KG1 (cell line): ENCODE measurements at places on chromosomes 3 and 15.
A peak's percentile ranks its signal among the peaks of the same experiment; 100 is the strongest.

DNA sequence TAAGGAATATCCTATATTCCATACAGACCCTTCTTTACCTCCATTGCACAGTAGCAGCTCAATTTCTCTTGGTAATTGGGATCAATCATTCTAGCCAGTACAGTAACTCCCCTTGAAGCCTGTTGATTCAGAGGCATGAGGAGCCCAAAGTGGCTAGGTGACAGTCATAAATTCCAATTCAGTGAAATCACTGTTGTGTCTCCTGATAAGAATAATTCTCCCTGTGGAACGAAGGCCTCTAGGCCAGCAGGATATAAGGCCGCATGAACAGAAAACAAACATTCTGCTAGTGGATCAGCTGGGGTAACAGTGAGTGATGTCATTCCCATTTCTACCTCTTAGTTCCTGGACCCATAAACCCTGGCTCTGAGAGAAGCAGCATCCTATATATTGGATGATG lies 696.3 kb downstream of the NR2F2 start:
- no peak for DNase-seq

DNA sequence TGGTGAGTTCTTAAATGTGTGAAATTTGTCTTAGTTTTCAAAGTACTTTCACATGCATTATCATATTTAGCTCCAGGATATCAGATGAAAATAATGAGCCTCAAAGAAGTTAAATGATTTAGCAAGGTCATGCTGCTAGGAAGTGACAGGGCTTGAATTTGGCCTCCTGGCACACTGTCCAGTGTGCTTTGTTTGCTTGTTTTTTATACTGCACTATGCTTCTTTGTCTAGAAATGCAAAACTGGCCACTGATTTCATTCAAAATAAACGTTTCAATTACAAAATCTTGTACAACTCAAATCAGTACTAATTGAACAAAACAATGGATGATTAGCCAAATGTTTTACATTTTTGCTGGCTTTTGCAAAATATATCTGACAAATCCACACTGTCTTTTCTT lies 583.3 kb upstream of the CBLB start:
- DNase-seq, result no peak

- no peak for DNase-seq
Observed at GRCh38 chr15:78840661-78841375, 29.6 kb upstream of the ADAMTS7 start.

GRCh38 chr3:159785273-159785708 lies 203.3 kb upstream of the IL12A start:
- DNase-seq, result no peak

DNA sequence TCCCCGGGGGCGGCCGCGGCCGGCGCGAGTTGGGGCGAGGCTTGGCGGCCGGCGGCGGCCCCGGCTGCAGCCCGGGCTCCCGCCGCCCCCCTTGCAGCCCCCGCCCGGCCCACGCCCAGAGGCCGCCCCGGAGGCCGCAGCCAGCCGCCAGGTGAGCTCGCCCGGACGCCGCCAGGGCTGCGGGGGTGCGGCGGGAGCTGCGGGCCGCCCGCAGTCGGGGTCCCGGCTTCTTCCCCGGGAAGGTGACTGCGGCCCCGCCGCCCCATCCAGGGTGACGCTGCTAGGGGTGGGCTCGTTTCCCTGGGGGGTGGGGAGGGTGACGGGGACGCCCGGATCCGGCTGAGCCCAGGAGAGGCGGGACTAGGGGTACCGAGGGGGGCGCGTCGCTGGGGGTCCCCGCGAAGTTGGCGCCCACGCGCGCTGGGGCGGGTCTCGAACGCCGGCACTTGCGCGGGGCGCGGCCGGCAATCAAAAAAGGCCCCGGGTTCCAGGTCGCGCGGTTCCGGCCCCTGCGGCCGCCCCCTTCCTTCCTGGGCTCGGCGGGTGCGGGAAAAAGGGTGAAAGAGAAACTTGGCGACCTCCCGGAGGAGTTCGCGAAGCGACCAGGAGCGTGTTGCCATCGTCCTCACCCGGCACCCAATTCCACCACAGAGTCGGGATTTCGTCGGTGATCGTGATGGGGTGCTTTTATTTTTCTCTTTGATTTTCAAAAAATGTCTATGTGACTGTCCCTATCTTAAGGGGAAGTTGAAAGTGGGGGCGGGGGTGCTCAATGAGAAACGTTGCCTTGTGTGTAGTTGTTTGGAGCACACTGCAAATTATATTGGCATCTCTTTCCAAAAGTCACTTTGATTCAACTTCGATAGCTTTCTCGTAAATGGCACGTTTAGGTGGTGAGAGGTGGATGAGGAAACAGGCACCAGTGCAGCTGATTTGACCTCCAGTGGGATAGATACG lies 619 bp downstream of the ATXN7 start:
- DNase-seq, result peak; percentile 78

- DNase-seq, result no peak
Observed at GRCh38 chr3:5260992-5261501, 73.5 kb downstream of the EDEM1 start.

DNA sequence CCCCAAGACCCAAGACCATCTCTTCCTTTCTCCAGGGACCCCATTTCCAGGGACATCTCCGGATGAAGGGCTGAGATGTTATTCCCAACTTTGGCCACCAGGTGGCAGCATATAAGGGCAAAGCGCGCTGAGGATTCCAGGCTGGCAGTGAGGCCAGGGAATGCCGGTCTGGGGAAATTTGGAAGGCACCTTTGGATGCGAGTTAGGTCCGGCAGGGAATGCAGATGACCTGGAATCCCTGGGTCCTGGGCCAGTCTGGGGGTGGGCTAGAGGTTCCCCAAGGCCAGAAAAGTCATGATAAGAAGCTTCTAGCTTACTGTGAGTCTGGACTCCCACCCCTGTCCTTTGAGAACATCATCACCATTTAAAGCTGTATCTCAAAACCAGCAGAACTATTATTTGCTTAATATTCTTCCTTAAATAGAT lies 1.6 kb upstream of the CHST13 start:
- peak; percentile 18 for DNase-seq

GRCh38 chr15:83653639-83654378 lies at the start of gene ADAMTSL3:
TSS of gene ADAMTSL3 (plus strand) at chr15:83654123. CDS start at chr15:83655762, 1,639 bp downstream.
- DNase-seq, result no peak

- DNase-seq, result no peak
Observed at GRCh38 chr15:60379525-60380274, 18.1 kb downstream of the ANXA2 start.
